ENCODE measurements at places on chromosomes 6 and 20. TPM values are rescaled to one million over a fixed set of nuclear protein-coding genes. Genes with fewer than 3 reads are reported as not detected.
A peak's percentile ranks its signal among the peaks of the same experiment; 100 is the strongest.

Gene TNFRSF21
- 18.5 TPM for total RNA-seq

Gene DLL1
- total RNA-seq, result 0.60 TPM

Gene PDYN
- not detected for total RNA-seq

Gene KHDC1
- 4.1 TPM for total RNA-seq

Gene C20orf144
- total RNA-seq, result 0.13 TPM

DNA sequence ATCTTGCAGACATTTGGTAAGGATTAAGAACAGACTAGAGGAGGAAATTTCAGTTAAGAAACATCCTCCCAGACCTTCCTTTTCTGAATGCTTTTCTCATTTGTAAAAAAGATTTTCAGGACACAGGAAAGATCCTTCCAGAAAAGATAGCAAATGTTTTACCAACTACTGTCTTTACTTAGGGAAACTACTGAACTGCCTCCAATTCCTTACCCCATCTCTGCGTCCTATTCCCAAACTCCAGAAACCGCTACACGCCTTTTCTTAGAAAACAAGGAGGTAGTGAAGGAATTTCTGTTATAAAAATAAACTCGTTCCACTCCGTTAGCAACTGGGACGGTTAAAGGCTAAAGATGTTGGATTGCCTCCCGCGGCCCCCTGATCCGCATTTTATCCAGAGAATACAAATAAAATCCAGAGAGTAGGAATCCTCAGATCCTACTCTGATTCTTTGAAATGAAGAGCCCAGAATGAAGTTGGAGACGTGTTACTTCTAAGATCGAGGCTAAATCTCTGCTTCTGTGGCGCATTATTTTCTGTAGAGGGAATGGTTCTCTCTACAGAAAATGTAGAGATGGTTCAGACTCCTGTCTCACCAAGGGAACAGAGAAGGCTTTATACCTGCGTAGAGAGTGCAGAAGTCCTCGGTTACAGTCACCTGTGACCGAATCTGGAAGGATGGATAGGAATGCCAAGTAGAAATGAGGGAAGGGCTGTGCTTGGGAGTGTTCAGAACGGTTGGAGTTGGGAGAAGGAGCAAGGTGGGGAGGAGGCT is 133.0 kb downstream of the GPX5 start:
- DNase-seq, result no peak
- peak overlapping the region; percentile 89 for H3K4me3 ChIP-seq
- peaks cover 11% of the 10 kb centered on the region for H3K27me3 ChIP-seq

- no peak for DNase-seq
Measured at GRCh38 chr6:26651133-26651781, 8.3 kb downstream of the ZNF322 start.

GRCh38 chr6:137983269-137983668 is 116.2 kb downstream of the TNFAIP3 start:
- no peaks in the 10 kb centered on the region for H3K36me3 ChIP-seq
- H3K4me3 ChIP-seq, result no peak overlapping the region
- DNase-seq, result no peak
- no peak overlapping the region for H3K27ac ChIP-seq

- H3K4me1 ChIP-seq, result peaks cover 15% of the 10 kb centered on the region
- H3K4me3 ChIP-seq, result no peak overlapping the region
Measured at GRCh38 chr20:10319855-10320254, 101.2 kb downstream of the SNAP25 start.

DNA sequence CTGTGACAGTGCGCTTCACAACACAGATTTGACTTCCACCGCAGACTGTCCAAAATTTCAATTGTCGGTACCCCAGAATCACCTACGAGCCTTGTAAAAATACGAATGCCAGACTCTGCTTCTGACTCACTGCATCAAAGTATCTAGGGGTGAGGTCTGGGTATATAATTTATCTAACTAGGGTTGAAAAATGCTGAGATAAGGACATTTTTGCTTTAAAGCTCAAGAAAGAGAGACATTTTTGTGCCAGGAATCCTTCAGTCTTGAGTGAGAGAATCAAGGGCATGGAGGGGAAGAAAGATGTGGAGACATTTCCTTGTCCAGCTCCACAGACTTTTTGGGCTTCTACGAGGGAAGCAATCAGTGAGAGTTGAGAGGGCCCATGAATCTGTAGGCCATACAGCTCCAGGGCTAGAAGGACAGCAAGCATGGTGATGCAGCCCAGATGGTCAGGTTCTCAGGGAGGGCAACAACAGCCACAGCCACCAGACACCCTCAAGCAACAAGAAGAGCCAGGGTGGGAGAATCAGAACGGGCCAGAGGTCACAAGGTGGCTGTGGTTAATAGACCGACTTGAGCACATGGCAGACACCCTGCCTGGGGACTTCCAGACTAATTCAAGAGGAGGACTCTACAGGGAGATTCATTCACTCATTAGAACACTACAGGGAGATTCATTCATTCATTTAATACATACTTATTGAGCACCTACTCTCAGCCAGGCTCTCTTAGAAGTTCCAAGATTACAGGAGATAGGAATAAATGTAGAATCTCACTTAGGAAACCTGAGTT is 211.1 kb upstream of the PRDM1 start:
- H3K36me3 ChIP-seq, result no peaks in the 10 kb centered on the region
- H3K27ac ChIP-seq, result no peak overlapping the region
- peaks cover 1% of the 10 kb centered on the region for H3K27me3 ChIP-seq
- H3K4me1 ChIP-seq, result no peaks in the 10 kb centered on the region

DNA sequence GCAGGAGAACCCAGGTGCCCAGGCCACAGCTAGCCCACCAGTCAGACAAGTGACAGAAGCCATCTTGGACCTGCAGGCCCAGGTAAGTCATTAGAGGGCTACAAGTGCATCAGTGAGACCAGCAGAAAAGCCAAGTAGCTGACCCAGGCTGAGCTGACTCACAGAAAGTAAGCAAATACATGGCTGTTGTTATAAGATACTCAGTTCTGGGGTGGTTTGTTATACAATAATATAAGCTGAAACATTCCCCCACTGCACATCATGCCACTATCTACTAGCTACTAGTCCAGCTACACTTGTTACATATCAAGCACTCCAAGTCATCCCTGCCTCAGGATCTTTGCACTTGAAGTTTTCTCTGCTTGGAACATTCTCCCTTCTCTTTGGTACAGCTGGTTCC is 10.0 kb downstream of the DYNLT2 start:
- no peak for DNase-seq
- H3K4me3 ChIP-seq, result no peak overlapping the region
- H3K4me1 ChIP-seq, result no peaks in the 10 kb centered on the region
- no peaks in the 10 kb centered on the region for H3K36me3 ChIP-seq
- H3K27me3 ChIP-seq, result peaks cover 6% of the 10 kb centered on the region
- H3K27ac ChIP-seq, result no peak overlapping the region

- H3K36me3 ChIP-seq, result no peaks in the 10 kb centered on the region
- H3K4me1 ChIP-seq, result no peaks in the 10 kb centered on the region
- H3K27me3 ChIP-seq, result peaks cover 18% of the 10 kb centered on the region
- no peak overlapping the region for H3K4me3 ChIP-seq
- no peak overlapping the region for H3K27ac ChIP-seq
Measured at GRCh38 chr6:107632381-107633136, 142.6 kb downstream of the SOBP start.

DNA sequence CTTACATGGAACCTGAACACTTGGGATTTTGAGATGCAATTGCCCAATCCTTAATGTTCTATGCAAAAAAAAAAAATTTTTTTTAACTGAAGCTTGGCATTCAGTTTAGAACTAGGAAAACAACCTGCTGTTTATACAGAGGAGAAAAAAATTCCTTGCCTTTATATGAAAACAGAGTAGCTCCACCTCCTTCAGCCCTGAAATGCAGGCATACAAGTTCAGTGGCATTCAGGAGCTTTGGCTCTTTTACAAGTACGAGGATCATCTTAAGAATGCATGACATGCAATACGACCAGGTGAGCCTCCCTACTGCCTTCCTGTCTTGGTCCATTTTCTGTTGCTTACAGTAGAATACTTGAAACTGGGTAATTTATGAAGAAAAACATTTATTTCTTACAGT is 20.4 kb downstream of the PAX1 start:
- H3K4me3 ChIP-seq, result no peak overlapping the region
- H3K27me3 ChIP-seq, result no peaks in the 10 kb centered on the region
- H3K4me1 ChIP-seq, result no peaks in the 10 kb centered on the region
- DNase-seq, result no peak
- H3K36me3 ChIP-seq, result no peaks in the 10 kb centered on the region
